Activated T-cell treated with anti-CD3 and anti-CD28 coated beads for 4 hours (primary cell): ENCODE measurements at places on chromosomes 3 and 15.
A peak's percentile ranks its signal among the peaks of the same experiment; 100 is the strongest.

DNA sequence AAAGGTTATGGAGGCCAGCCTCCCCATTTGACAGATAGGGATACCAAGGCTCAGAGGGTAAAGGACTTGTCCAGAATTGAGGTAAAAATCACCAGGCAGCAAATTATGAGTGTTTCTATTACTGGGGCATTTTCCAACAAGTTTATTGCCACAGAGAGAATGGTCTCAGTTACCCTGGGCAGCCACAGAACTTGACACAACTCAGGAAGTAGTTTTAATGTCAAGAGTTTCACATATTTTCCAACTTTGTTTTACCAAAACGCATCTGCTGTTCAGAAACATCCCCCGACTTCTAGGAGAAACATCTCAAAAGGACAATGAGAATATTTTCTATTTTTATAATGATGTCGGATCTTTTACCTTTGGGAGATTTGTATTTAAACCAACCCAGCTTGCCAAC lies 107.5 kb upstream of the MRPS22 start:
- DNase-seq = no peak

GRCh38 chr3:63231643-63232042 lies 46.5 kb upstream of the SYNPR start:
- DNase-seq = no peak

- no peak for DNase-seq
Observed at GRCh38 chr15:41085029-41085428, 31.1 kb downstream of the INO80 start.

DNA sequence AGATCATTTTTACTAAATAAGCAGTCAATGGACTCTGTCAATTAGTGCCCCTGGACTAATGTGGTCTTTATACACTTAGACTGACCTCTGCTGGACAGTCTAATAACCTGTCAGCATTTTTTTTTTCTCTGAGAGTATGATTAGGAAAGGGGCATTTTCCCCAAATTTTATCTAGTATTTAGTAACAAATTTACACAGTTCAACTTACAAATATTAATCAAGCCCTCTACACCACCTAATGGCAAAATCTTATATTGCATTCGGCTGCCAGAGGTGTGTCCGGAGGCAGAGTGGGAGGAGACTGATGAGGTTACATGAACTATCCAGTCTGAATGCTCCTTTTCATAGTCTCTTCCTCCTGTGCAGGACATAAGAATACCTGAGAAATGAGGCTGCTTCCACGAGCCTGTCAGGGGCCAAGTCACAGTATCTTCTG lies 36.0 kb upstream of the COLQ start:
- peak; percentile 38 for DNase-seq

DNA sequence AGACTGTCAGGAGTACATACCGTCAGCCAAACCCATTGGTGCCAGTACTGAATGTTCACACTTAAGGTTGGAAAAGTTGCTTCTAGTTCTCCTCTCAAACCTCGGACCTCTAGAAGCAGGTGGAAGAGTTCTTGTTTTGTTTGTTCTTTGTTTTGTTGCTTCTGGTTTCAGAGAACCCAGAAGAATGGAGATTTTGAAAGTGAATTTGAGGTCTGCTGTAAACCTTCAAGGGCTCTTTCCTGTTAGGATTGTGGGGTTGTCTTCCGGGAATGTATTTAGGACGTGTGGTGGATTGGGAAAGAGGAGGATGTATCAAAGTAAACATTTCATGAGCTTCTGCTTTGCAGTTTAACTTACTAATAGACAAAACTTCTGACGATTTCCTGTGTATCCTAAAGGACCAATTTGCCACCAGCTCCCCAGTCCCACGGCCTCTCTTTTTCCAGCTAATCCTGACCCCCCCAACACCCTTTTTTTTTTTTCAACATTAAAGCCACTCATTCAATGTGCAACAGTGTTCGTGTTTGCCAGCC lies 50.3 kb downstream of the FILIP1L start:
- no peak for DNase-seq

DNA sequence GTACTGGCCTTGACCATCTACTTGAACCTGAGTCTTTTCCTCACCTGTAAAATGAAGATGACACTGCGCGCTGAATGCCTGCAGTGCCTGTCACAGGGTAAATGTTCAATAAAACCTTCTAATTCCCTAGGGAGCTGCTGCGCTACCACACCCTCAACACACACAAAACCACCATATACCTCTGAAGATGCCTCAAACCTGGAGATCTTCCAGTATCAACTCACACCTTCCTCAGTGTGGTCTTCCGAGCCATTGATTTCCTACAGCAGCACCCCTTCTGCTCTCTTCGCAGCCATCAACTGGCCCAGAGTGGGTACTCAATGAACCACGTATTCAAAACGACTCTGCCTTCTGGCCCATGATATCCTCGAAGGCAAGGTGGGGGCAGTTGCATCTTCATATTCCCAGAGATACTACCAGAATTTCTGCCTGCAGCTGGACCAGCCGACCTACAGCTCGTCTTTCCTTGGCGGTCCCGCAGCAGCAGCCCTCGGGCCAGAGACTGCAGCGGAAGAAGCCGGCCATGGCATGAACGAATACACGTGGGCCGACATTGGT lies 695 bp downstream of the RPL32 start:
- no peak for DNase-seq

DNA sequence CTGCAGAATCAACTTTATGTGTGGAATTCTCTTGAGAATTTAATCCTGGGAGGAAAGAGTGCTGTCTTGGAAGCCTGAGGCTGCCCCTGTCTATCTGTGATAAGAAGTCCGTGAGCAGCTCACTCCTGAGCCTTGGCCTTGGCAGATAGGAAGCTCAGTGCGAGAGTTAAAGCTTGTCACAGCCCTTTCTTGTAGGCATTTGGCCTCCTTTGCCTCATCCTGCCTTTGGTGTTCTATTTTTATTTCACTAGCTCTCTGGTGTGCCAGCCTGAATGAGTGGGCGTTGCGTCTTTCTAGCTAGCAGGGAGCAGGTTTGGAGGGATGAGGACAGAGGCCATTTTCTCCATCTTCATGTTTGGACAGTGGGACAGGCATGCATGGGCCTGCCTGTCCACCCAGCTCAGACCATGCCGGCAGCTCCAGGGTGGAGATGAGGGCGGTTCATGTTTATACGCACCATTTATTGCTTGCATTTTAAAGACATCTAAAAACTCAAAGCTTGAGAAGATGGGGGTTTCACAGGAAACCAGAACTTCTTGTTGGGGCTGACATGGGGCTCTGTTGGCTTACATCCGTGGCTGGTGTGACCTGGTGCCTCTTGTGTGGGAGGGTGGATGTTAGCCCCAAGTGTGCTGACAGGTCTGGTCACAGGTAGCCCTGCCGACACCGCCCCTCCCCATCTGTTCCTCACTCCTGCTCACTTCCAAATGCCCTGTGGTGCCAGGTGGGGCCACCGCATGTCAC lies 29.8 kb downstream of the IRAK2 start:
- peak; percentile 20 for DNase-seq

DNA sequence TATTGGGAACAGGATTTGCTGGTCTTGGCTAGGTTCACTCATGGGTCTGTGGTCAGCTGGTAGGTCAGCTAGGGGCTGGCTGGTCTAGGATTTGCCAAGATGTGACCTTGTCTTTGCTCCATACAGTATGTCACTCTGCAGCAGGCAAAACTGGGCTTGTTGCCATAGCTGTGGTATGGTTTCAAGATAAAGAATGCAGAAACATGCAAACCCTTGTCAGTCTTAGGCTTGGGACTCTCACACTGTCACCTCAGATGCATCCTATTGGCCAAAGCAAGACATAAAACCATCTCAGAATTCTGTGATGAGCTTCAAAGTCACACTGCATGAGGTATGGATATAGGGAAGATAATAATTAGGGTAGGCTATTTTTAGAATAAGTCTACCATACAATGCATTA lies 66.6 kb upstream of the TBC1D5 start:
- DNase-seq = no peak
